Posterior cingulate gyrus (tissue), 11 donors: ENCODE measurements at places on chromosomes 7 and 10.
A peak's percentile ranks its signal among the peaks of the same experiment; 100 is the strongest.

DNA sequence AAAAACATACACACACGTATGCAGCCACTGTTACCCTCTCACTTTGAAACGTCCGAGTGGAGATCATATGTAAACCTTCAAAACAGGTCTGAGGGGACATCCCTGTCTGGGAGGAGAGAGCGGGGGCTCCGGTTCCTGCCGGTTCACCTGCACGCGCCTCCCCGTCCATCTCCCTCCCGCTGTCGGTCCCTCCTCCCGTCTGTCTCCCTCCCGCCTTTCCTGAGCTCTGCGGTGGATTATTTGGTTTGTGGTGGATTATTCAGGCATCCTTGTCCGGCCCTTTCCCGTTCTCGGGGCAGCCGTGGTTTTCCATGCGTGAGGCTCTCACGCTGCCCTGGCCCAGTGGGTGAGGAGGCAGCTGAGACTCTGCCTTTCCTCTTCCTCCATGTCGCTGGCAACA is 59.8 kb downstream of the NKX6-2 start:
- DNase-seq: no peak

- no peak for DNase-seq
These were observed 64.3 kb downstream of the ZNF22 start for GRCh38 chr10:45064998-45065397.

- DNase-seq: no peak
These were observed 88.9 kb upstream of the KLF6 start for GRCh38 chr10:3873728-3874461.

DNA sequence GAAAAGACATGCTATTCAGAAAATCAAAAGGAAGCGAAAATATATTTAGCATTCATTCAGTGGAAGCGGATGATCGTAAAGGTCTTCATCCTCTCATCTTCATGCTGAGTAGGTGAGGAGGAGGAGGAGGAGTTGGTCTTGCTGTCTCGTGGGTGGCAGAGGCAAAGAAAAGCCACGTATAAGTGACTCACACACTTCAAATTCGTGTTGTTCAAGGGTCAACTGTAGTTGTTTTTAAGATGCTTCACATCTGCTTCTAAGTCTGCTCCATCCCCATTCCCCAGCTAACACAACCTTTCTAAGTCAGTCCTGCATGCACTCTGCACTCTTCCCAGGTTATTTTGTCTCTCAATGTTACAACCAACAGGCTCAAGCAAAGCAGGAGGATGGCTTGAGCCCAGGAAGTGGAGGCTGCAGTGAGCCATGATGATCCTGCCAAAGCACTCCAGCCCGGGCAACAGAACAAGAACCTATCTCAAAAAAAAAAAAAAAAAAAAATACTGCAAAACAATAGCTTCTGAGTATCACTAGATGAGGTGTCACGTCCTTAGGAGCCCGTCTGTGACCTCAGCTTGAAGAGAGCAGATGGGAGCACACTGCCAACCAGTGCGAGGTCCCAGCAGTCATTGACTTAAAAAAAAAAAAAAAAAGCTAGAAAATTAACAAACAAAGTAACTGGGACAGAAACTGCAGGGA is 70.5 kb downstream of the SFMBT2 start:
- DNase-seq: no peak

DNA sequence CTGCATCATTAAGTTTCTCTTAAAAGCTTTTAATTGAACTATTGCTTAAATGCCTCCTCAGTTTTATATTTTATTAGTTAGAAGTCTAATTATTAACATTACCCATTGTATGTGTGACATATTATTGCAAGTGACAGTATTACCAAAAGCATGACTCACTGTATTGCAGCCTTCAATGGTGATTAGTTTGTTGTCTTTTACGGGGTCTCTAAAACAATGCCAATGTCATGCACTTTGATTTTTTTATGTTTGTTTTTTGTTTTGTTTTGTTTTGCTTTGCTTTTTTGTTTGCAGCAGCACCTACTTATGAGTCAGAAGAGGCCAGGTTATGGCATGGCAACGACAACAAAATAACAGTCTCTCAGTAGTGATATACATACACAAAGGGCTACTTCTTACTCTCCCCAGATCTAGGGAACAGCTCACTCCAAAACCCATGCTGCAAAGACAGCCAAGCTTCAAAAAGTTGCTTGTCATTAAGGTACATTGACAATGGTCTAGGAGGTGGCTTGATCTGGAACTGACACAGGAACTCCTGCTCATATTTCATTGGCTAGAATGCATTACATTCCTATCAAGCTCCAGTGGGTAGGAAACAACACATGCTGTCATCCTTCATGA is 293.7 kb upstream of the POM121L12 start:
- DNase-seq: no peak

DNA sequence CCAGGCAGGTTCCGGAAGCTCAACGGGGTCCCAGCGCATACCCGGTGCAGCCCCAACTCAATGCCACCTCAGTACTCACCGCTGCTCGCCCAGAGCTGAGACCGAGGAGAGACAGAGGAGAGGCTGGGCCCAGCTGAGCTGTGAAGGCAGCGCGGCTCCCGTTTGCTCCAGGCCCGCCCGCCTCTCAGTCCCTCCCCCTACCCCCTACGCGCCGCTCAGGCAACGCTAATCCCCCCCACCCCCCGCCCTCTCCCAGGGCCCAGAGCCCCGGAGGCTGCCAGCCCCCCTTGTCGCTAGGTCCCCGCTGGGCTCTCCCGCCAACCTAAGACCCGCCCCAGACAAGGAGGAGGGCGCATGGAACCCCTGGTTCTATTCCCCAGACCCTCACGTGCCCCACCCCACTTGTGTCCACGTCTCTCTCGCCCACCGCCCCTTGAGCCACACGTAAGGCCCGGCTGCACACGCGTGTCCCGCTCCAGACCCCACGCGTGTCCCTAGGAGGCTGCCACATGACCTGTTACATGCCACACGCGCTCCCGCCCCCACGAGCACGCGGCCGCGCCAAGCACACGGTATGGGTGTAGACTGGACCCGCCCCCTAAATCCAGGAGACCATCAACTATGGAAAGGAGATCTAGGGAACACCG is at the start of gene PSD:
Gene PSD (minus strand): TSS at position 164 of the 647 bp plus-strand sequence. CDS start 1,747 bp downstream, outside the sequence.
- DNase-seq: no peak

GRCh38 chr10:24209946-24210491 is 1.1 kb downstream of the KIAA1217 start:
- no peak for DNase-seq

DNA sequence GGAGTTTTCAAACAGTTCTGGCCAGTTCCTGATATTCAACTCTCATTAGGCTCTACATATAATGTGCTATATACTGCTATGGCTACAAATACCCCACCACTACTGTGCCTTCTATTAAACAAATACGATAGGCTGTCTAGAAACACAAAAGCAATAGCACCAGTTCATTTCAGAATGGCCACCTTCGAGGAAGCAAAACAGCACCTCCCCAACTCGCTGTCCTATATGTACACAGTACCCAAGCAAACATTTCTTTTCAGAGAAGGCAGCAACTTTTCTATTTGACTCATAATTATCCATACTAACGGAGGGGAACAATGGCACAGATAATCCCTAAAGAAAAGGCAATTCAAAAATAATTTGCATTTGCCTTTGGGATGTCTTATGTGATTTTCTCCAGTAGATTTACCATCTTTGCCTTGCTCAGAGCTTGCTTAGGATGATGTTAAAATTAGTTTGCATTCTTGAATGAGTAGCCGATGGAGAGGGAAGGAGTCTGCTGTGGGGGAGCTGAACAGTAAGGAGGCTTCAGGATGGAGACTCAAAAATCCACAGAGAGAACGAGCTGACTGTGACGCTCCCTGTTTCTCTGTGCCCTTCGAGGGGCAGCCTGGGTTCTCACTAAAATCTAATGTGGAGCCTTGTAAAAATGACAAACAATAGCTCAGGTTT is 218.7 kb downstream of the FANK1 start:
- no peak for DNase-seq

GRCh38 chr7:34311591-34311990 is 346.4 kb upstream of the NPSR1 start:
- no peak for DNase-seq

GRCh38 chr7:47153058-47153457 is 428.9 kb downstream of the TNS3 start:
- DNase-seq: no peak

DNA sequence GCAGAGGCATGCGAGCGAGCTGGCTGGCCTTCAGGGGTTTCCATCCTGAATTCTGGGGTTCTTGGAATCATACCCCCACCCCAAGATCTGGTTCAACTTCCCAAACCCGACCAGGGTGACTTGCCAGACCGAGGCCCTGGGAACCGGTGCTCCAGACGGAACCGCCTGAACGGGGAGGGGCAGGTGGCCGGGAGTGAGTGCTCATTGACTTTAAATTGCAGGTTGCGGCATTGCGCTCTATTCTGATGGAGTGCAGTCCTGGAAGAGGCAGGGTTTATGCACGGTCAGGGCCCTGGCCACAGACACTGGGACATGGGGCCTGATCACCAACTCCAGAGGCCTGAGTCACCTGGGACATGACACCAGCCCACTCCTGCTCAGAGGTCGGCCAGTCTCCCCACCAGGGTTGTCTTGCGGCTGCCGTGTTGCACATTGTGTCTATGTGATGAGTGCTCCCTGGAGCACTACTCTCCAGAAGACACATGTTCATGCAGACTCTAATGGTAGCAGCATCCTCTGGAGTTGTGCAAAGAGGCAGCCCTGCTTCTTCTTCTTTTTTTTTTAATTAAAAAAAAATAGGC is 5.8 kb upstream of the DDIT4 start:
- no peak for DNase-seq

- peak; percentile 81 for DNase-seq
These were observed 10.4 kb downstream of the UNC5B start for GRCh38 chr10:71222601-71223346.

- no peak for DNase-seq
These were observed 244.3 kb downstream of the COBL start for GRCh38 chr7:51072281-51072680.

DNA sequence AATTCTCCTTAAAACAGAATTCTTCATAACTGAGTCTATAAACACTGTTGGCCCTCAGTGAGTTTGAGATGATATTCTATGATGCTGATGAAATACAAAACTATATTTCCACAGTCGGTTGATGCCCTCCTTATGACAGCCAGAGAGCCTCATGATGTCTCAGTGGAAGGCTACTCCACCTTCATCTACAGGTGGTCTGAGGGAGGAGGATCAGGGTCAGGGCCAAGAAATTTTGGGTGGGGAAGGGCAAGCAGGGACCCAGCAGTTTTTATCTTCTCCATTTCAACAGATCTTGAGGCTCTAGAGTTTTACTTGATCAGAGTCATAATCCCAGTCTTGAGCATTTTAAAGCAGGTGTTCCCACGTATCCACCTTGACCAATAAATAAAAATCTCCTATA is 90.8 kb downstream of the CCDC71L start:
- DNase-seq: no peak

DNA sequence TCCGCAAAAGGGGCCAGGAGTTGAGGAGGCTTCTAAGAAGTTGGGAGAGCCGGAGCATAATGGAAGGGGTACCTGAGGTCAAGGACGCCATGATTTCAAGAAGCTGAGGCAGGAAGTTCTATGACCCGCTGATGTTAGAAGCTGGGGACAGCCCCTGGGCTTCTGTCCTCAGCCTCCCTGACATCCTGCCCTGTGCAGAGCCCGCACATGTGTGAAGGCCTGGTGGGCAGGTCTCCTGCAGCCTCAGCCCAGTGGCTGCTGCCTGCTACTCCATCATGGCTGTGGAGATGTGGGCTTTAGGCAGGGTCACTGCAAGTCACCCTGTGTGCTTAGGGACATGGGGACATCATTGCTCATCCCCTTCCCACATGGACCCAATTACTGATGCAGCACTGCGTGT is 53.8 kb upstream of the PCBD1 start:
- no peak for DNase-seq

GRCh38 chr7:31465285-31465684 is 48.6 kb upstream of the ITPRID1 start:
- DNase-seq: no peak

GRCh38 chr7:80526472-80526871 is 14.6 kb upstream of the GNAT3 start:
- DNase-seq: no peak

DNA sequence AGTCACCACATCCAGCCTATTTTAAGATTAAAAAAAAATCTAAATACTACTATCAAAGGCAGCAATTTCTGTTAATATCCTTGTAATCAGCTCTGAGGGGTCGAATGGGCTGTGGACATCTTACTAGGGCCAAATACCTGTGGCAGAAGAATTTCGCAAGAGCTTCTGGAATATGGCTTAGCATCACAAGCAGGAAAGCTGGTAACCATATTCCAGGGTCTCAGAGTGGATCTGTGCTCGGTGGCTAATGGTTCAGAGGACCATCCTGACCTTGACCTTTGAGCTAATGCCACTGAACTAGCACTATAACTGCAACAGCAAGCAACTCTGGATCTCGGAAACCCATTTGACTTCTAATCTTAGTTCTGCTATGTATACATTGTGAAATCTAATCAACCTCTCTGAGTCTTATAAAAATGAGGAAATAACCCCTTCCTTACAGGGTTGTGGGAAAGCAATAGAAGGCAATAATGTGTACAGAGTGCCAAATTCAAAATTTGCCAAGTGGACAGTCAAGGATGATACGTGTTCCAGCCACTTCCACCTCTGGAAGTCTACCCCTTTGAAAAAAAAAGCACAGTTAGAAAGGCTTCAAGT is 65.5 kb downstream of the CYP26A1 start:
- no peak for DNase-seq

DNA sequence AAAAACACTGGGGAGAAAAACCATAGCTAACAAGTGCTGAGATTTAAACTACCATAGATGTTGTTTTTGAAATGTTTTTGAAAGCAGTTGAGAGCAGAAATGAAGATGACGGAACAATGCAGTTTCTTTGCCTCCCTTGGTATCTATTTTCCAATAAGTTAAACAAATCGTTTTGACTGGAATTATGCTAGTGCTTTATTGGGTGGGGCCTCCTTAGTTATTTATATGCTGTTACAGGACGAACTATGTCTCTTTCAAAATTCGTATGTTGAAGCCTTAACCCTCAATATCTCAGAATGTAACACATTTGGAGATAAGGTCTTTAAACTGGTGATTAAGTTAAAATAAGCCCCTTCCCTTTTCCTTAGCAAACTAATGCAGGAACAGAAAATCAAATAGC is 45.5 kb upstream of the SEPHS1 start:
- DNase-seq: no peak

DNA sequence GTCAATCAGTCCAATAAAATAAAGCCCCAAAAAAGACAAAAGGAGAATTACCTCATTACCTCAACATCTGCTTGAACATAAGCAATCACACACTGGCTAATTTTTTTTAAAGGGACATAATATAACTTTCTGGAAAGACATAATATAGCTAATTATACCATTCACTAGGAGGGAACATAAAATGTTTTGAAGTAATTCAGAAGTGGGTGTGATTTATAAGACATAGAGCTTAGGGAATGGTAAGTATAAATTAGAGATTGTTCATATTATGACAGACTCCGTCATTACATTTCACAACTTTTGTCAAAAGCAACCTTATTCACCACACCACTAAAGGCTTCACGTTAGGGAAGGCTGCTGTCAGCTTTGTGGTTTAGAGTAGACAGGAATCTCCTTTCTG is 3.8 kb downstream of the SHTN1 start:
- DNase-seq: no peak

- no peak for DNase-seq
These were observed 133.1 kb downstream of the BBS9 start for GRCh38 chr7:33262476-33262875.
